ENCODE measurements at places on chromosomes 3 and 15.

DNA sequence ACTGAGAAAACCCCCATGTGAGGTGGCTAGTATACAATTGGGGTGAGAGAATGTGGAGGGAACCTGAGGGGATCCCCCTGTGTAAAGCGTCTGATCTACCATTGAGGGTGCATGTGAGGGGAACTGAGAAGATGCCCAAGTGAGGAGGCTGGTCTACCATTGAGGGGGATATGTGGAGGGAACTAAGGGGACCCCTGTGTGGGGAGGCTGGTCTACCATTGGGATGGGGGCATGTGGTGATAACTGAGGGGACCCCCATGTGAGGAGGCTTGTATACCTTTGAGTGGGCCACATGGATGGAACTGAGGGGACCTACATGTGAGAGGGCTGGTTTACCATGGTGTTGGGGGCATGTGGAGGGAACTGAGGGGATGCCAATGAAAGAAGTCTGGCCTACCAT is 160.8 kb downstream of the FBLN2 start:
- DNase-seq, result no peak

DNA sequence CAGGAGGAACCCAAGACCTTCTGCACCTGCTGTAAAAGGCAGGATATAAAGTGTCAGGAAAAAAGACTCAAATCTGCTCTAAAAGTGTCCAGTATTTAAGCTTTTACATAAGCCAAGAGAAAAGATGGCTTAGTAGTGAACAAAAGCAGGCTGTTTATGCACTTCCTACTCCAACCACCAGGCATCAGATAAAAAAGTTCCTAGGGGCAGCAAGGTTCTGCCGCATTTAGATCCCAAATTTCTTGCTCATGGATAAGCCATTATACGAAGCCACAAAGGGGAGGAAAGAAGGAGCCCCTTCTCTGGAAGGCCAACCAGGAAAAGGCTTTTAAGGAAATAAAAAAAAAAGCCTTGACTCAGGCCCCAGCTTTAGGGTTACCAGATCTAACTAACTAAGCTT is 10.6 kb upstream of the SLC9C1 start:
- DNase-seq, result no peak

DNA sequence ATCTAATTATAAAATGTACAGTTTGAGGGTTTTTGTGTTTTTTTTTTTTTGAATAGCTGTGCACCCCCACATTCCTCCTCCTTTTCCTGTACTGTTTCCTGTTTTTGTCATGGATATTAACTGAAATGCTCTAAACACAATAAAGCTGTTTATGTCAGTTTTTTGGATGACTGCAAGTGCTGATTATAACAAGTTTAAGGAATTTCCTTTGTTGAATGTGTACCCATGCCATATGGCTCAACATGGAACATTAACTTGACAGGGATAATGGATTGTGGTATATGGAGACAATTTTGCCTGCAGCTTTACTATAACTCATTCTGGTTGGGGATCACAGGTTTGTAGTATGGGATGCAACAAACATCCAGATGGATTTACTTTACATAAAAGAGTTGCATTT is 216.4 kb downstream of the TCF12 start:
- no peak for DNase-seq

- no peak for DNase-seq
Observed at GRCh38 chr3:172704001-172704400, 6.9 kb downstream of the NCEH1 start.

GRCh38 chr15:83813682-83814081 is 159.8 kb downstream of the ADAMTSL3 start:
- DNase-seq, result no peak

- no peak for DNase-seq
Observed at GRCh38 chr3:106688464-106688863, 688.8 kb upstream of the CCDC54 start.

DNA sequence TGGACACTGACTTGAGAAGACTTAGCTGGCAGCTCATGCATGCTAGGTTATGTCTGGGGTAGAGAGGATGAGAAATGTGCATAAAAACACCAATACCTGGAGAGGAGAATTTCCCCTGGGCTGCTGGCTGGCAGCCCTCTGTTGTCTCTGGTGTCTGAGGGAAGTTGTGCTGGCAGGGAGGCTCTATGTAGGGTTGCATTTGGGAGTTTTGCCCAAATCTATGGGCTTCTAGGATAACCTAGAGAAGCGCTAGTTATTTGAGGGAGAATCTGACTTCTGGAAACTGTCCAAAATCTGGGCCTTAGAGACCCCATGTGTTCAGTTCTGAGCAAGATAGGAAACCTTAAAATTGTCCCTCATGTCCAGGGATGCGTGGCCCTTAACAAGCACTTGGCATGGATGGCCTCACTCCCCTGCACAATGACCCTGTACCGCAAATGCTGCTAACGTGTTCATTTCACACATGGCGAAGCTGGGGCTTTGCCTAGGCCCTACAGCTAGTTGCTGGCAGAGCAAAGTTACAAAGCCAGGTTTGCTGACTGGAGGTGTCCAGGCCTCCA is 70.3 kb upstream of the ATP2B2 start:
- no peak for DNase-seq

GRCh38 chr3:28240441-28240840 is 978 bp upstream of the CMC1 start:
- no peak for DNase-seq

DNA sequence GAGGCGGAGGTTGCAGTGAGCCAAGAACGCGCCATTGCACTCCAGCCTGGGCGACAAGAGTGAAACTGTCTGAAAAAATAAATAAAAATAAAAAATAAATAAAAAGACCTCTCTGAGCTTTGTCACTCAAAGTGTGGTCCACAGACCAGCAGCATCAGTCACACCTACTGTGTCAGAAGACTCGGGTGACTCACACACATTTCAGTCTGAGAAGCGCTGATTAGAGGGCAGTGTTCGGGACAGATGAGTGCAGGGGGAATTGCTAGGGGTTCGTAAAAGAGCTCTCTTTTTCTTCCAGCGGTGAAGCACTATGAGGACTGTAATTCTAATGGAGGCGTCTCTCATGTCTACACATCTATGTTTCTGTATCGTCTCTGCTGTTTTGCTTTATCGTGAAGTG is 5.7 kb downstream of the PODXL2 start:
- DNase-seq, result no peak

- no peak for DNase-seq
Observed at GRCh38 chr3:10223676-10224639, 24.3 kb upstream of the TATDN2 start.

GRCh38 chr3:165185707-165186327 is 10.4 kb downstream of the SLITRK3 start:
- no peak for DNase-seq

GRCh38 chr3:52373676-52374075 is 57.6 kb downstream of the DNAH1 start:
- DNase-seq, result no peak

Measured in effector CD8-positive, alpha-beta T cell (primary cell).